Mesendoderm (in vitro differentiated cells): ENCODE measurements at places on chromosomes 11 and 22.

DNA sequence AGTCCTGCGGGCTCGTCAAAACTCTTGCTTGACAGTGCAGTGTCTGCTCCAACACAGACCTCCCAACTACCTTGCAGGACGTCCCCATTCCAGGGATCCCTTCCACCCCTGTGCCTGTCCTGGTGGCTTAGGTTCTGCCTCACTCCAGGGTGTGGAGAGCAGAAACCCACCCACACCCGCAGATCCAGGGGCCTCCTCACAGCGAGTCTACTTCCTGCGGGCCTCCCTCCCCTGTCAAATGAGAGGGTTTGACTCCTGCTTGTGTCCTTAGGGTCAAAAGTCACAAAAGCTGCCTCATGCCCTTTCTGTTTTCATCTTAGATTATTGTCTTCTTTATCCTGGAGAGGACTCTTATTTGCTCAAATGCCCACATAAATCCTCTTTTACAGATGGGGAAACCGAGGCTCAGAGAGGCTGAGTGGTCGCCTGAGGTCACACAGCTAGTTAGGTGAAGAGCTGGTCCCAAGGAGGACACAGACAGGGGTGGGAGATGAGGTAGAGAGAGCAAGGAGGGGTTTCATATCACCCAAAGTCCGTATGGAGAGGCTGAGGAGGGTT is 81.1 kb upstream of the KCNQ1OT1 start:
- no peak for DNase-seq

DNA sequence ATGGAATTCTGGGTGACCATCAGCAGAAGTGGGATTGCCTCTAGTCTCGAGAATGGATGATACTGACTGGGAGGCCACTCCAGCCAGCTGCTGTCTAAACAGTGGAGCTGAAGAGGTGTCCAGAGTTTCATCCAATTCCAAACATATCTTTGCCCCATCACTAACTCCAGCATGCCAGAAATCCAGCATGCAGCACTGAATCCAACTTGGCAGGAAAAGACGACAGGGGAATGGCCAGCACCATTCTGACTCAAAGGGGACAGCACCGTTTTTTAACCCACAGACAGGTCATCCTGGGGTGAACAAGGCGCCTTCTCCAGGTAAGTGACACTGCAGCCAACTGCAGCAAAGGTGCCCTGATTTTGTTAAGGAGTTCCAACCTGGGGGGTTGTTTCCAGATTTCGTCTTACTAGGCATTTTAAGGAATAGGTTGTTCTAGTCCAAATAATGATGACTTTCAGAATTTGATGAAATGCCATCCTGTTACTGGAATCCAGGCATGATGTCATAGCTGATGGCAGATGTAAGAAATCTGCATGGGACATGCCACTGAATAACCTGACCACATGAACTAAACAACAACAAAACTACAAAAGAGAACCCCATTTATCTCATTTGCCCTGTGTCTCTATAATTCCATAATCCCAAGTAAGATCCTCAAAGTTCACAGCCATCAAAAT is 32.3 kb downstream of the FEZ1 start:
- no peak for DNase-seq

DNA sequence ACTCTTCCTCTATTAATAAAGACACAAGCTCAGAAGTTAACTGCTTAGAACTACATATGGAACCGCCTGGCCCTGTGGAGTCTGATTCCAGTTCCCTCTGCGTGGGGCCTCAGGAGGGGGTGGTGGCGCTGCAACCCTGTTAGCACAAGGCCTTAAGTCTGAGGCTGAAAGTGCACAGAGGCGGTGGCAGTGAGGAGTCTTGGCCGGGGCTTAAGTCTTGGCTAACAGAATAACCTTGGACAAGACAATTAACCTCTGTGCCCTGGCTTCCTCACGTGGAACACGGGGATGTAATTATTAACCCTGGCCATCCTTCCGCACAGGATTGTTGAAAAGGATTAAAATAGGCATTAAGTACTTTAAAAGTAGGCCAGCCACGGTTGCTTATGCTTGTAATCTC is 191.5 kb downstream of the CEP164 start:
- DNase-seq: no peak

DNA sequence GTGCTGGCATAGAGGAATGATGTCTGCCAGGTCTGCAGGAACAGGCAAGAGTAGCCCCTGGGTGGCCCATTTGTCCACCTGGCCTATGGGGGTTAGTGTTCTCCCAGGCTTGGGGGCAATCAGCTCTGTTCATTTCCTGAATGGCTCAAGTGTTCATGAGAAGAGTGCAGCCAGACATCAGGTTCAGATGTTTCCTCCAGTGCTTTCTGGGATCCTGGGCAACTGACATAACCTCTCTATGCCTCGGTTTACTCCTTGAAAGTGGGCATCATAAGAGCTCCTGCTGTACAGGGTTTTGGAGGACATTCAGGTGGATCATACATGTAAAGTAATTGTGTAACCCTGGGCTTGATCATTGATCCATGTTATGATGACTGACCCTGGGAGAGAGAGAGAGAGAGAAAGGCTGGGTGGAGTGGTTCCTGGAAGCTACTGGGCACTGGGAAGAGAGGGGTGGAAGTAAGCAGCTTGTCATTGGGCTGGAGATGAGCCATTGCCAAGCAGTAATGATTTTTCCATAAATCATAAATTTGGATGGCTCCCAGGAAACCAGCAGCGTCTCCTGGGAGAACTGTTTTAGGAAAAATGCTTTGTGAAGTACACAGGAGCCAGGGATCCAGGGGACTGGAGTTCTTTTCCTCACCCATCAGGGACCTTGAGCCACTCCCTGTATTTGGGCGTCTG is 30.2 kb upstream of the ACCSL start:
- DNase-seq: no peak

DNA sequence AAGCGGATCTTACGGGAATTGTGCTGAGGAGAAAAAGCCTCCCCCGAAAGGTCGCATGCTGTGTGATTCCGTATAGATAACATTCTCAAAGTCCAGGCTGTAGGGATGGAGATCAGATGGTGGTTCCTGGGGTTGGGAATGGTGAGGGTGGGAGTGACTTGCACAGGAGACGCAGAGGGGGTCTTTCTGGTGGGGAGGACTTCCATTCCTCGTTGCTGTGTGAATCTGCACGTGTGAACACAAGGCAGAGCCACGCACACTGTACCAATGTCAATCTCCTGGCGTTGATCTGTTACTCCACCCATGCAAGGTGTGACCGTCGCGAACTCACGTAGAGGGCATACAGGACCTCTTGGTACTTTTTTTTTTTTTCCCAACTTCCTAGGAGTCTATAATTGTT is 59.0 kb upstream of the KCNQ1OT1 start:
- DNase-seq: no peak

- DNase-seq: peak; percentile 83
These were observed 682 bp downstream of the PGAP2 start for GRCh38 chr11:3808861-3809623.

GRCh38 chr11:45043755-45044475 is 93.2 kb upstream of the TP53I11 start:
- DNase-seq: no peak

GRCh38 chr11:103453126-103453525 is 343.9 kb downstream of the DYNC2H1 start:
- DNase-seq: no peak

DNA sequence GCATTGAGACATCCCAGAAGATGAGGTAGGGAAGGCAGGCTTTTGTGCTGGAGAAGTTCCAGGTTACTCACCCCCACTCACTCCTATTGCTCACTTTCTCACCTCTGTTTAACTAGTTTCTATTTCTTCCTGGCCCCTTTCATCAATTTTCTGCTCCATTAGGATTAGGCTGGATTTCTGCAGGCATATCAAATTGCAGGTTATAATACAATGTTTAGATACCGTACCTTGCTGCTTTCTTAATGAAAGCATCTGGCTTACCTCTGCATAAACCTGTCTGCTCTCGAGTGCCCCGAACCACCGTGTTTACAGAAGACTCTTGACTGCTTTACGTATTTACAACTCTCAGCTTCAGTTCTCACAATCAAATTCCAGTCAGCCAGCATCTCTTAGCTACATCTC is 173.7 kb downstream of the ADAMTS15 start:
- no peak for DNase-seq

DNA sequence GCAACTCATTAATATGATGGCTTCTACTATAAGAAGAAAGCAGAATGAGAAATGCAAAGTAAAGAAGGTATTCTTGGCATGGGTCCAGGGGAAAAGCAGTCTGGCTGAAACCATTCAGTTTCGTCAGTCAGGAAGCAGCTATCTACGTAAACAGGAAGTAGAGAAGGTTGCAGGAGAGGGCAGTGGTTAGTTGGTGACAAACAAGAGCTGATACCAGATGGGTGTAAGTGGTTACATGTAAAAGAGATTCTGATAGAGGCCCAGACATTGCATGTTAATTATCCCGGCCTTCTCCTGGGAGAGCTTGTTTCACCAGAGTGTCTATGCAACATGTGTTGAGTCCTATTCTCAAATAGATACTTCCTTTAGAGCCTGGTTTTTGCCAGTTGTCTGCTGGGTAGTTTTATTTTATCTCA is 58.4 kb upstream of the PSMA1 start:
- DNase-seq: peak; percentile 70

DNA sequence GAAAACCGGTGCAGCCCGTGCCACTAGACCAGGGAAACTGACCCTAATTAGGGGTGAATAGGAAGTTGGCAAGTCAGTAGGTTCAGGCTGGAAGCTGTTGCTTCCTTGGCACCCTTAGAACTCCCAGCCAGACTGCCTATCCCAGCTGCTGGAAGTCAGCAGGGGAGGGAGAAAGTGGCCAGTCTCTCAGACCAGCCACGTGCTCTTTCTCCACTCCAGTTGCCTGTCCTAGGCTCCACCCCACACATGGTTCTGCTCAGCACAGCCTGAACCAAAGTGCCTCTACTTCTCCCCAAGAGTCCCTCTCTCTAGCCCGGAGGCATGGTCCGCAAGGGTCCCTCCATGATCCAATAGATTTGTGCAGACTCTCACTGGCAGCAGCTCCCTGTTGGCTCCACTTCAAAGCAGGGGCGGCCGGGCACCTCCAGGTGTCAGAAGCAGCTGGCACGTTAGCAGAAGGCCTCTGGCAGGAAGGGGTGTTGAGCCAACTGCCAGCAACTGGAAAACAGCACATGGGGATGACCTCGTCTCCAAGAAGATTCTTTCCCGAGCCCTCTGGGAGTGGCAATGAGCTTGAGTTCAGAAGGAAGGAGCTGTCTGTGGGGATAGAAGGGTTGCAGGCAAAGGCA is 27.7 kb downstream of the ARFGAP2 start:
- peak; percentile 40 for DNase-seq
